Left renal pelvis (tissue), 4 donors: ENCODE measurements at places on chromosomes 7 and 10. TPM values are rescaled to one million over a fixed set of nuclear protein-coding genes. Genes with fewer than 3 reads are reported as not detected.

DNA sequence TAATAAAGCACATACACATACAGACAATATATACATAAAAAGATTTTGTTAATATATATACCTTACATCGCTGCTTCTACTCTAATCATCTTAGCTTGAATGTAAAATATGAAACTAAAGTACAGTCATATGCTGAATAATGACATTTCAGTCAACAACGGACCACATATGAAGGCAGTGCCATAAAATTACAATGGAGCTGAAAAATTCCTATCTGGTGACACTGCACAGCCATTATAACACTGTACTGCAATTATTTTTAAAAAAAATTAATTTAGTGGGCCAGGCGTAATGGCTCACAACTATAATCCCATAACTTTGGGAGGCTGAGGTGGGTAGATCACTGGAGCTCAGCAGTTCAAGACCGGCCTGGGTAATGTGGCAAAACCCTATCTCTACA lies 122.3 kb downstream of the JMJD1C start:
- no peak for DNase-seq

- no peak for DNase-seq
These were observed 60.8 kb upstream of the ITGA8 start for GRCh38 chr10:15780353-15781135.

DNA sequence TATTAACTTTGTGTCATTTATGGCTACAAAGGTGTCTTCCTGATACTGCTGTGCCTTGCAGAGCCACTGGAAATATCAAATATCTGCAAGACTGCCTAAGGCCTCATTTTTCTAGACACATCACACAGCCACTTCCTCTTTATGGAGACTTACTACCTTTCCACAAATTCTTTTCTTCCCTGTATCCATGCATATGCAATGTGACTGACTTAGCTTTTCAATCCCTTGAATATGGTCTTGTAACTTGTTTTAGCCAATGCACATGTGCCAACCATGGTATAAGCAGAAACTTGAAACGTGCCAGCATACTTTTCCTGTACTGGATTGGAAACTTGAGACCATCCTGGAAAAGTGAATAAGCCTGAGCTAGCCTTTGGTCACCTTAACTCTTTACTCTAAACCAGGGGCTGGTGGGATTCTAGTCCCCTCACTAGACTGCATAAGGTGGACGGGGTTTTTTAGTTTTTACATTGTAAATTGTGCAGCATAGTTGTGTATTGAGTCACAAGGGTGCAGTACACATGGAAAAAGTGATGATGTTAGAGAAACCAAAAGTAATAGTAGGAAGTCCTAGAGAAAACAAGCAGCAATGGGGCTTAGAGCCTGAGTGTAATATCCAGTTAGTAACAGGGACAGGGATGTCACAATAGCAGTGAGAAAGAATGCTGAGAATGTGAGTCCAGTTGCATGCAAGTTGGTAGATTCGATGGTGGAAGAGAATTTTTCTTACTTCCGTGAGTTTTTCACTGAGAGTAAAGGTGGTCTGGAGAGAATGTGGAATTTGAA lies 879.5 kb downstream of the SORCS1 start:
- no peak for DNase-seq

- no peak for DNase-seq
These were observed 36.5 kb downstream of the ITPRID1 start for GRCh38 chr7:31550432-31550831.

DNA sequence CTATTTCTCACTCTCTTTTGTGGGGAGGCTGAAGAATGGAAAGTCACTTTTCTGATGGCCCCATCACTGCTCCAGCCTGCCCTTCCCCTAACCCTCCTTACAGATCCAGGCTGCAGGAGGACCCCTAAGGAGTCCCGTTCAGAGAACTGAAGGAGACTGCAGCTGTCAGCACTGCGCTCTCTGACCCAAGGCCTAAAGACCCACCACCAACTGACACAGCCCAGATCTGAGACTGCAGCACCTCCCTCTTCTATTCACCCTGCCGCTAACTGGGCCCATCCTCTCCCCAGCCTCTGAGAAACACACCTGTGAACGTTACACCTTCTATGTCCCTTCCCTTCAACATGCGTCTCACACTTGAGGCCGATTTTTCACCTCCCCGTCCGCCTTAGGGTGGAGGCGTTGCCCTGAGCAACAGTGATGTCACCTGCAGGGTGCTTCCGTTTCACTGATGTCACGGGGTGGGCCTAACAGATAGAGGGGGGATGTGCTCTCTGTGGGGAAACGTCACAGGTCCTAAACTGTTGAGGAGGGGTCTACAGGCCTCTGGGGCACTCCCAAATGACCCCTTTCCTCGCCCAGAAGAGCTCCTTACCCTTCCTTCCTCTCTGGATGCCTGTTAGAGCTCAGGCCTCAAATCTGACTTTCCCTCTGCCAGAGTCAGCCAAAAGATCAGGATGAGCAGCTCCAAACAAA lies 5.1 kb downstream of the ITPRIP start:
- DNase-seq, result no peak

GRCh38 chr7:104386943-104387342 lies 58.5 kb downstream of the LHFPL3 start:
- no peak for DNase-seq

- no peak for DNase-seq
These were observed 110.4 kb downstream of the INSYN2A start for GRCh38 chr10:127085957-127086356.

GRCh38 chr10:7606951-7607404 lies 59.8 kb downstream of the ITIH5 start:
- DNase-seq, result no peak

DNA sequence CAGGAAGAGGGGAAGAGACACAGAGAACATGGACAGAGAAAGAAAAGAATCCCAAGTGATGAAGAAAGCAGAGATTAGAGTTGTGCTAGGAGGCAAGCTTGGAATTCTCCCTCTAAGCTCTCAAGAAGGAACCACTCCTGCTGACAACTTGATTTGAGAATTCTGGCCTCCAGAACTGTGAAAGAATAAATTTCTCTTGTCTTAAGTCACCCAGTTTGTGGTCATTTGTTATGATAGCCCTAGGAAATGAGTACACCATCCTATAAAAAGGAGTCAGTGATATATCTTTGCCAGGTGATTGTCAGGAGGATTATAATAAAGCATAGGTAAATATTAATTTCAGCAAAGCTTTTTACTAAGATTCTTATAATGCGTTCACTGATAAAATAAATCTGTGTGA lies 82.7 kb upstream of the TFEC start:
- DNase-seq, result no peak

The COMTD1 gene
- 14.2 TPM for polyA plus RNA-seq

DNA sequence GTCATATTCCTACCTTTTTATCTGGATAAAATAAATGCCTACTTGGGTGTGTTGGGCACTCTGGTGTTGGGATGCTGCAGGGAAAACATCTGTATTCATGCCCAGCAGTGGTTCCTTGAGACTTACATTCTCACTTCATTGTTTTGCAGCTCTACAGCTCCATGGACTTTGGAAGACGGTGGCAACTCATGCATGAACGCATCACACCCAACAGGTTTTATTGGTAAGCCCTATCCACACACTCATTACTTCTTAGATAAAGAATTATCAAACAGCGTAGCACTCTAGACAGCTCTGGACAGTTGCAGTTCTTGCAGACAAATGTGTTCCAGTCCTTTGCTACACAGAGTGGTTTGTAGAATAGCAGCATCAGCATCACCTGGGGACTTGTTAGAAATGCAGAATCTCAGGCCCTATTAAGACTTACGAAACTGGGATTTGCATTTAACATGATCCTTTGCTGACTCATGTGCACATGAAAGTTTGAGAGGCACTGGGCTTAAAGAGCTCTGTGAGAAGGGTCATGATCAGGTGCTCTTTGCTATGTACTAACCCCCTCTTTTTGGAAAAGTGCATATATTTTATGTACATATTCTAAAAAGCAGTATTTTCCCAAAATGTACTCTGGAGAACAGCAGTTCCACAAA lies 401.9 kb downstream of the SORCS3 start:
- no peak for DNase-seq

GRCh38 chr7:41921453-41921981 lies 218.6 kb upstream of the INHBA start:
- no peak for DNase-seq

- DNase-seq, result no peak
These were observed 5.1 kb upstream of the BAZ1B start for GRCh38 chr7:73526896-73527821.

- no peak for DNase-seq
These were observed 166.8 kb downstream of the IQUB start for GRCh38 chr7:123367484-123368122.

DNA sequence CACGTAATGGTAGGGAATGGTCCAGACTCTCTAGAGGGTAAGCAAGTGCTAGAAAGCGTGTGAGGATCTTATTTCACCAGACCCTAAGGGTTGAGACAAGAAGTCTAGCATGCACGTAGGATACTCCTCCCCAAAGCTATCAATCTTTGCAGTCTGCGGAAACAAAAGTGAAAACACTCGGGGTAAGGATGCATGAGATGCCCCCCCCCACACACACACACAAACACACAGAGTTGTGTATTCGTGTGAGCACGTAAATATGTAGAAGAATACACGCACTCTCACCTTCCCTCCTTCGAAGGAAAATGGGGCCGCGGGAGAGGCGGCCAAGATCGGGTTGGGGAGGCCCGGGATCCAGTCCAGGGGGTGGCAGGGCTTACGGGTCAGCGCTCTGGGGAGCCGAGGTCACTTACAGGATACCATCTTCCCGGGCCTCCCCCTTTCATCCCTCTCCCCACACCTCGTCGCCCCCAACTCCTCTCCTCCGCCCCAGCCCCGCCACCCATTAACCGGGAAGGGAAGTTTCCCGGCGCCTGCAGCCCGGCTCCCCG lies 455 bp downstream of the CUL2 start:
- peak; percentile 18 for DNase-seq

The SLC26A3 gene
- 0.24 TPM for polyA plus RNA-seq

DNA sequence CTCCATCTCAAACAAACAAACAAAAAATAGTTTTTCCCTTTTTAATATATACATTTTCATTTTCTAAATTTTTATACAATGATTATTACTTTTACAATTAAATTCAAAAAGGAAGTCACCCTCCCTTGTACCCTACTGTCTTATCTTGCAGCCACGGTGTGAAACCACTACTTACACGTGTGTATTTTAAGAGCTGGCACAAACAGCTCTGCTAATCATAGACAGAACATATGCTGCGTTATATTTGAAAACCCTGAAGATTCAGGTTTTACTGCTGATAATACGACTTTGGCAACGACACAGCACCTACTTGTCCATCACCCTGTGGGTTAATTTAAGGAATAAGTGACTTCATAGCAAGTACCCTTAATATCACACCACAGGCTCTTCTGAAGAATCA lies 991 bp downstream of the ANKRD61 start:
- no peak for DNase-seq

GRCh38 chr7:104933521-104933988 lies 80.5 kb upstream of the KMT2E start:
- DNase-seq, result no peak

The CC2D2B gene
- 2.4 TPM for polyA plus RNA-seq

The SEMA3D gene
- polyA plus RNA-seq, result 50.7 TPM

The FAM107B gene
- 95.8 TPM for polyA plus RNA-seq

The GRM3 gene
- 0.16 TPM for polyA plus RNA-seq

DNA sequence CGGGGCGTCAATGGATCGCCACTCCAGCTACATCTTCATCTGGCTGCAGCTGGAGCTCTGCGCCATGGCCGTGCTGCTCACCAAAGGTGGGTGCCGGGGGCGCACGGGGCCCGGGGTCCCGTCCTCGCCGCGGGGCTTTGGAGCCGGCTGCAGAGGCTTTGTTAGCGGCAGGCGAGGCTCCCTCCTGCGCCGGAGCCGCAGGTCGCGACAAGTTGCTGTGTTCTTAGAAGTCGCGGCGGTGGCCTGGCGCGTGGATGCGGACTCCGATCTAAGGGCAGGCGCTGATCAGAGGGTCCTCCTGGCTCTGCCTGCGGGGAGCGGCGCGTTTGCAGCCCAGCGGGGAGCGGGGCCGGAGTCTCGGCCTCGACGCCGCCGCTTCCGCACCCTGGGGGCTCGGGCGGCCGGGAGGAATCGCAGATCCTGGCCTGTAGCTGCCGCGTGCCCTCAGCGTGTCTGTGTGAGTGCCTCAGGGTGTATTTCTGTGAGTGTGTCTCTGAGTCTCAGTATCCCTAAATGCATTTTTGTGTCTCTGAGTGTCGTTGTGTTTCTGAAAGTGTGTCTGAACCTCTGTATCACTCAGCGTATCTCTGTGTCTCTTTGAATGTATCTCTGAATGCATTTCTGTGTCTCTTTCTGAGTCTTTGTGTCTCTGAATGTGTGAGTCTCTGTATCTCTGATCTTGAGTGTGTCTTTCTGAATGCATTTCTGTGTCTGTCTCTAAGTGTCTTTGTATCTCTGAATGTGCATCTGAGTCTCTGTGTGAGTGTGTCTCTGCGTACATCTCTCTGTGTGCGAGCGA lies 766 bp downstream of the BAMBI start:
- no peak for DNase-seq

DNA sequence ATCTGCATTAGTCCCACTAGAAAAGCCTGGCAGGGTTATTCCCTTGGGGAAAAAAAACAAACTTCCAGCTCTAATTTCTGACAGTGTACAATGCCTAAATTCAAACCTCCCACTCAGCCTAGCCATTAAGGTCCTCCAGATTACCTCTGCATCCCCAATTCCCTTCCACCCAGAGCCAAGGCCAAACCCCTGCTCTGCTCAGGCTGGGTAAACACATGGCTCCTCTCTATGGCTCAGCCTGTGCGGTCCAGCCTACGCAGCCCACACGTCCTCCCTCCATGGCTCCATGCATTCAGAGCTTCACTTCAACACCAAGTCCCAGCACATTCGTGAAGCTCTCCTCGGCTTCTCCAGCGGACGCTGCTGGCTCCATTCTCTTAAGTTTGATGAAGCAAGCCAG lies 5.2 kb downstream of the DLG5 start:
- DNase-seq, result no peak

- DNase-seq, result no peak
These were observed 8.4 kb downstream of the VCL start for GRCh38 chr10:74006269-74006668.

DNA sequence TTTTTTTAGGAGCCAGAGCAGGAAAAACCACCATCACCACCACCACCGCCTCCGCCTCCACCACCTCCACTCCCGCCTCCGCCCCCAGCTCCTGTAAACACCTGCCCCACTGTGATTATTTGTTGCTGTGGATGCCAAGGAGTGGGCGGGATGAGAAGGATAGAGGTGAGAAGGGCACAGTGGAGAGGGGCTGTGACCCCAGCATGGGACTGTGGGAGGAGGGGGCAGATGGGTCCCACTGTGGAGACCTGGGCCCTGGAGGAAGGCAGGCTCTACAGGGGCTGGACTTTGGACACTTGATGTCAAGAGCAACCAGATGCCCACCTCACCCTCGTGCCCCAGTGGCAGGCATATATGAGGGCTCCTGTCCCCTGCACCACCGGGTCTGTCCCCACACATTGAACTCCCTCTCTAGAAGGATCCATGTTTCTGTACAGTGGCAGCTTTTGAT lies 24.7 kb downstream of the ANTXRL start:
- no peak for DNase-seq

The OR6B1 gene
- polyA plus RNA-seq, result not detected

- no peak for DNase-seq
These were observed 202.8 kb upstream of the AKR1E2 start for GRCh38 chr10:4623200-4623599.

DNA sequence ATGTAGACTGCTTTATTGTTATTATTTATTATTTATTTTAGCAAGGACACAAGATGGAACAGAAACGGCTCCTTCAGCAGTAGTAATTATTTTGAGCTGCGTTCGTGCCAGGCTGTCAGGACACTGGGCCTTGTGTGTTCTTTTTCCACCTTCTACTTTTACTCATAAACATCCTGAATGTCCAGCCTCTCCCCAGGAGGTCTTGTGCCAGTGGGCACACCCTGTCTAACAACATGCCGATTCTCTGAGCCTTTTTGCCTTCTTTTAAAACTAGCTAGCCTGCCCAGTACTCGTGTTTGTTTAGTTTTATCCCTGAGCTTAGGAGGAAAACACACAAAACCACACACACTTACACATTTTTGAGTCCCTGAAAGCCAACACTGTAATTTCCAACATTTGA lies 1.2 kb downstream of the SCIN start:
- no peak for DNase-seq

The SLC26A5 gene
- 0.18 TPM for polyA plus RNA-seq
